GM10248 (cell line): ENCODE measurements at places on chromosomes 2 and 18.
A peak's percentile ranks its signal among the peaks of the same experiment; 100 is the strongest.

DNA sequence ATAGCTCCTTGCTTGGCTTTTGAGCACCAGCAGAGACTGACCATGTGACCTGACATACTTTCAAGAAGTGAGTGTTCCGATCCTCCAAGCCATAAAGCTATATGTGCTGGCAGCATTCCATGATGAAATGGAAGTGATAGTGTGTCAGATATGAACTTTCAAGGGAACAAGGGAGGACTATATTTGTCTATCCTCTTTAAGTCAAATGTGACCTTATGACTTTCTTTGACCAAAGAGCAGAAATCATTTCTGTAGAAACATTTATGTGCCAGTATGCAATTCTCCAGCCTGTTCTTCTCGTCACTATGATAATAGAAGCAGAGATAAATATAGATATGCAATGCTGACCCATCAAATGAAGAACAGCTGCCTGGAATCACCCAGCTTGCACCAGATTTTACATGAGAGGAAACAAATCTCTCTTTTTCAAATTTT is 14.4 kb downstream of the HYCC2 start:
- DNase-seq, result no peak

- no peak for DNase-seq
Measured at GRCh38 chr2:202782940-202783558, 88.5 kb downstream of the ICA1L start.

- no peak for DNase-seq
Measured at GRCh38 chr2:46915281-46915810, at the start of gene MCFD2. TSS of gene MCFD2 (minus strand) at chr2:46915806. CDS start at chr2:46909171, 6,635 bp downstream.

DNA sequence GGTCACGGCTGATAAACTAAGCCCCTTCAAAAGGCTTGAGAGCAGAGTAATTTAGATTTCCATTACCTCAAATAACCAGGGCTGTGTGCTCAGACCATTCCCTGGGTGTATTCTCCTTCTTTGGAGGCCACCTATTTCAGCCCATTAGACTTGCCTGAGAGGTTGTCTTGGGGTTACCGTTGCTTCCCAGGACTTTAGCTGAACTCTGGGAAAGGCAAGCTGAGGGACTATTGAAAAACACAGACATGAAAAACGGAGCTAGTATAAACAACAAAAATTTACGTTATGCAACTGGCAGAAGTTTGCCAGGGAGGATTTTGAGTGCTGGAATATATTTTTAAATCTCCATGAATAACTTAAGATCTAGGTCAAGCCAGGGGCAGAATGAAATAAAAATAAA is 561.0 kb upstream of the TNP1 start:
- DNase-seq, result no peak

DNA sequence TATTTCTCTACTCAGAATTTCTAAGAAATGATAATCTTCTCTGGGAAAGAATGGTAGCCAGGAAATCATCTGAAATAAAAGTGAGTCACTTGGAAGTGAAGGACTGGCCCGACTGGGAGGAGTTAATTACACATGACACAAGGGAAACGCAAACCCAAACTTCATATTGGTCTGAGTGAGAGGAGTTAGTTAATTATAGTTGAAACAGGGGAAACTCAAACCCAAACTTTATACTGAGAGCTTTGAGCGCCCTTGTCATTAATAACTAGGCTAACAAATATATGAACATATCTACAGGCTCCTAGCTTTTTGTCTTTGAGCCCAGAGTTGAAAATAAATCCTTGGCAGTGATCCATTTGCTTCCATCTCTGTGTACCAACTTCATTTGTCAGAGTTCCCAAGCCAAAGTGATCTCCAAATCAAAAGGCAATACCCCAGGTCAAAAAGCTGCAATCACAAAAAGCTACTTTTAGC is 187.8 kb upstream of the COL3A1 start:
- no peak for DNase-seq

- no peak for DNase-seq
Measured at GRCh38 chr2:134838143-134838620, at the start of gene ACMSD. TSS of gene ACMSD (plus strand) at chr2:134838616. CDS start at chr2:134838683, 67 bp downstream.

DNA sequence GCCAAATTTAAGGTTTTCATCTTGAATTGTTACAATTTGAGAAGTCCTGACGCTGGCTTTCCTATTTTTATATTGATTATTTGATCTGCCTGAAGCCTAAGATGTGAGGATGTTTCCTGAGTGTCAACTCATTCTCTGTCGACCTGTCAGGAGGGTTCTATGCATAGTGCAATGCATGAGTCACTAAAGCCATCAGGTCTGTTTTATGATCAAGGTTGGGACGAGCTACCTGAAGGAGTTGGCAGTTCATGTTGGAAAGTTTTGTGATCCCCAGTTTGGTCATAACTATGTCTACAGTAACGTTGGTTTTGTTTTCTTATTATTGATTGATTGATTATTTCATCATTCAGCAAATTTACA is 71.2 kb downstream of the NABP1 start:
- no peak for DNase-seq

DNA sequence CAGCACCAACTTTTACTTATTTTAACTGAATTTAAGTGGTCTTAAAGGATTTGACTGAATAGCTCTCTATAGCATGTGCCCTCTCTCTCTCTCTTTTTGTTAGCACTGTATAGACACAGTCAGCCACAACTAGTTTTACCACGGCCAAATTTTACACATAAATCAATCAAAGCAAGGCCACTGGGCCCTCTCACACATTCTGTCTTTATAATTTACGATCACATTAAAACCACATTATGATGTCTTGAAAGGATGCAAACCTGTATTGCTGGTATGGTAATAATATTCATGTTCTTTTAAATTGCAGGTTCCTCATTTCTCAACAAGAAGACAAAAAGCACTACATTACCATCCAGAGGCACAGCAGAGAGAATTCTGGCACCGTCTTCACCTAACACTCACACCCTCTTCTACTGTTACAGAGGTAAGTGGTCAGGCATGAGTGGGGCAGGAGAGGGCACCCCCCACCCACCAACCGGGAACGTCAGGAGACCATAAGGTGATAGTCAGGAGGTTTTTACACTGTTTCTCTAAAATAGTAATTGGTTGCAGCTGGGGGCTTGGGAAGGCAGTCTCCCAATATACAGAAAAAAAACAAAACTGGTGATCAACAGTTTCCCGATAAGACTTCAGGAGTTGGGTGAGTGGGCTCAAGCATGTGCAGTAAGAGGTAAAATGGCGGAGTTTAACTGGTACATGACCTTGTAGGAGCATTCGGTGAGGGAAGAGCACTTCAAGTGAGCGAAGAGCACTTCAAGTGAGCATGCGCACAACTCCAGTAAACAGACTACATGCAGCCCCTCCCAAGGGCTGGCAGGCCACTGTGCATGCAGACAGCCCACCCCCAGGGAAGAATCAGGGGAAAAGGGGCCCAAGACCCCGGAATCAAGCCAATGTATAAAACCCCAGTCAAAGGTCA is 296.7 kb downstream of the PIEZO2 start:
- DNase-seq, result no peak

DNA sequence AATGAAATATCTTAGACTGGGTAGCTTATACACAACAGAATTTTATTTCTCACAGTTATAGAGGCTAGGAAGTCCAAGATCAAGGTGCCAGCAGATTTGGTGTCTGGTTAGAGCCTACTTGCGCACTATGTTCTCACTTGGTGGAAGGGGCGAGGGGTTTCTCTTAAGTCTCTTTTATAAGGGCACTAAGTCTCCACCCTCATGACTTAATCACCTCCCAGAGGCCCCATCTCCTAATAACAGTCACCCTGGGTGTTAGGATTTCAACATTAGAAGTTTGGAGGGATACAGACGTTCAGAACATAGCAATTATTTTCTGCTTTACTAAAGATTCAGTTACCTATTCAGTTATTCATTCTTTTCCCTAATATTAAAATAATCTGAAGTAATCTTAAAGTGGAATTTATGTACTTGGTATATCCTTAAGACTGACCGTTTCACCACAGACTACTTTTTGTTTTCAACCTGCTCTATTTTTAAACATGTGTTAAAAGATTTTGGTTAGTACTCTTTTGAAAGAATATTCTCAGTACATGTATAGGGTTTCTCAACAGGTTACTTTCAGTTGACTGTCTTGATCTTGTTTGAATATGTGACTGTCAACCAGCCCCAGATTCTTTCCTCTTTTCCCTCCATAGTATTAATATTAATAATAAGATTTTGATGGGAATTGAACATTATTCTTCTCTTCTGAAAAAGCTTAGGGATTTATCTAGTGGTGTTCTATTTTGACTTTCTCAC is 130.0 kb downstream of the TAF4B start:
- DNase-seq, result peak; percentile 12

GRCh38 chr2:211367293-211367692 is 810.9 kb downstream of the CPS1 start:
- no peak for DNase-seq

- no peak for DNase-seq
Measured at GRCh38 chr18:25237571-25238267, 114.2 kb downstream of the ZNF521 start.

DNA sequence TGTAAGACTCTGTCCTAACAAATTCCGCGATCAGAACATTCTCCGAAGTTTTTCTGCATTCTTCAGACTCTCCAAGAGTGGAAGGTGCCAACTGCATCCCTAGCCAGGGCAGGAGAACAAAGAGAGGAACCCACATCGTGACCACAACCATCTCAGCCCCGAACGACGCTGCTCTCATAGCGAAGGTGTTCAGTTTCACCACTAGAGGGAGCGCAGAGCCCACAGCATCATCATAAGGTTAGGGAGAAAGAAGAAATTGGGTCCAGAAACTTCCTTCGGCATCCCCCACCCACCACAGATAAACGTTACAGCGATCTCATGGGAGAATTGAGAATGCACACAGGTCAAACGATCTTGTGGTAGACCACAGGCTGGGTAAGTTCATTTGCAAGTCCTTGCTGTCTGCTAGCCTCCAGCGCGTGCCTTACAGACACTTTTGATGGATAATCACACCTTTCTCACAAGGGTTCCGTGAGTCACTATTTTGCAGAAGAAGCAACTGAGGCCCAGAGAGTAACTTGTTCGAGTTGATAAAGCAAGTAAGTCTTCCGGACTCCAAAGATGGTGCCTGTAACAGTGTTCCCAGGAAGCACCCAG is 53.7 kb upstream of the ARL4C start:
- peak; percentile 72 for DNase-seq

DNA sequence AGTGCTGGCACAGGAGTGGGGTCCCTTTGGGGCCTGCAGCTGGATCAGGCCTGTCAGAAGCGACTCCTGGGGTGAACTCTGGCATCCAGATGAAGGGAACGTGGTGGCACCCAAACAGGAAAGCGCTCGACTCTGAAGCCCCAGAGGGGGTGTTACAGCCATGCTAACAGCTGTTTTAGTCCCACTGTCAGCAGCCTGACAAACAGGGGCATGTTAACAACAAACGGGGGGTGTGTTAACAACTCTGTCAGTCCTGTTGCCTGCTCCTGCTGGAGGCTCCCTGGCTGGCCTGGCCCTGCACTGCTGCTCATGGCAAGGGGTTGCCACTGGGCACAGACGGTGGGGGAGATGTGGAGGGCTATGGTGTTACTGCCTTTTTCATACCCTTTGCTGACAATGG is 2.6 kb upstream of the RNU2-63P start:
- DNase-seq, result no peak

GRCh38 chr2:109467701-109468100 is 146.1 kb downstream of the SEPTIN10 start:
- DNase-seq, result no peak

DNA sequence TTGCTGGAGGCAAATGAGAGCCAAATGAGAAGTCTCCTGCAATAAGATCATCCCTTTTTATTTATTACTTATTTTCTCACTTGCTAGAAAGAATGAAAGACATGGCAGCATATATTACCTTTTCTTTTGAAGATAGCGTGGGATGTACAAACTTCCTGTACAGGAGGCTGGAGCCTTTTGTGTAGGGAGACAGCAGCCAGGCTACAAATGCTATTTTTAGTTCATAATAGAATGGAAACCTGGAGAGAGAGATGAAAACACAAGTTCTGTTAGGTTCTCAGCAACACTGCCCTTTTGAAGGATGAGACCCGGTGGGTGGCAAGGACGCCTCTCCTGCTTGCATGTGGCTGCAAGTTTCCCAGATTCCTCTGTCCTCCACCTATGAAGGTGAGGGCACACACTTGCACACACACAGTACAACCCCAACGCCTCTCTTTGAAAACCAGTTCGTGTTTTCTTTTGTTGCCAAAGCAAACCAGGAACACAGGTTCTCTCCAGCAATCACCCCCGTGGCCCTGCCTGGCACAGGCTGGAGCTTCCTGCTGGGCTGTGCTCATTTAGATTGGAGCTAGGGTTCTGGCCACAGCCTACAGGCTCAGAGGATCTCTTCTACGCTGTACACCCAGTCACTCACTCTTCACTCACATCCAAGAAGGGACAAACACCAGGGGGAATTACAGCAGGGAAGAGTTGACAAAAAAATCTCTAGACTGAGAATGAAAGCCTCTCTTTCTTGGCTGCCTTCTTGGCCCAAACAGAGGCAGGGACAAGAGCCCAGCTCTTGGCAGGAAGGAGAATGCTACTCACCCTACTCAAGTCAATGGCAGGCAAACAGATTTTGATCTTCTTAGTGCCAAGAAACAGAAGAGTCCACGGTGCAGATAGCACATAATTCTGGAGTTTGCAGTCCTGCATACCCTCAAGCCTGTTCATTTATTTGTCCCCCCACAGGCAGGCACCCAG is 55.6 kb downstream of the MRPL35 start:
- DNase-seq, result no peak

DNA sequence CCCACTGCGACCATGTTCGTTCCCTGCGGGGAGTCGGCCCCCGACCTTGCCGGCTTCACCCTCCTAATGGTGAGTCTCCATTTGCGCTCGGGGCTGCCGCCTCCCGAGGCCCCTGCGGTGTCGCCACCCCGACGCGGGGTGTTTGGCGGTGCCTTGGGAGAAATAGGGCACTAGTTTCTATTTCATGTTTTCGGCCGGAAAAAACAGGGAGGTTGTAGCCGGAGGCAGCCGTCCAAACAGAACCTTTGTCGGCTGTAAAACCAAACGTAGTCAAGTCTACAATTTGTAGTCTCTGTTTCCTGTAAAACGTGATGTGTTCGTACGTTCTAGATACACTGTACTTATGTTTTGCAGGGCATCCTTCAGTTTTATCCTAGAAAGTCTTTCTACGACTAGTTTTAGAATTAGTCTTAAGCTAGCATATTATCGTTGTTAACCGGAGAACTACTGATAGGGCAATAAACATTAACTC is 290 bp downstream of the PSMG2 start:
- no peak for DNase-seq

DNA sequence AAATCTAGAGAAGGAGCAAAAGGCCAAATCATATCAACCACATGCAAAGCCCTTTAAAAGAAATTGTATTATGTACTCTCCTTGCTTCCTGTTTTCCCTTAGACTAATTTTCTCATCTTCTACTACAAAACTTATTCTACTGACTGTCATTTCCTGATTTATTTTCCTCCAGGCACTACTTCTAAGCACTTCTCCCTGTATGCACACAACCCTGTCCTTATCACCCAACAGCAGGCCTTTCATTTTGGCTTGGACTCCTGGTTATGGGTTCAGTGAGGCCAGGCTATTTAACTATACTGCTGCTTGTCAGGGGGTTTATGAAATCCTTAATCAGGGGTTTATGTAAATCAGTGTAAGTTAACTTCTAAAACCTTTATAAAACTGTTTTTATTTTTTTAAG is 205.1 kb upstream of the FAM98A start:
- DNase-seq, result no peak

GRCh38 chr2:145108959-145109710 is 589.2 kb upstream of the ZEB2 start:
- no peak for DNase-seq

- no peak for DNase-seq
Measured at GRCh38 chr2:220188031-220188430, 560.6 kb downstream of the SLC4A3 start.
